ENCODE measurements at places on chromosomes 3 and 15.

DNA sequence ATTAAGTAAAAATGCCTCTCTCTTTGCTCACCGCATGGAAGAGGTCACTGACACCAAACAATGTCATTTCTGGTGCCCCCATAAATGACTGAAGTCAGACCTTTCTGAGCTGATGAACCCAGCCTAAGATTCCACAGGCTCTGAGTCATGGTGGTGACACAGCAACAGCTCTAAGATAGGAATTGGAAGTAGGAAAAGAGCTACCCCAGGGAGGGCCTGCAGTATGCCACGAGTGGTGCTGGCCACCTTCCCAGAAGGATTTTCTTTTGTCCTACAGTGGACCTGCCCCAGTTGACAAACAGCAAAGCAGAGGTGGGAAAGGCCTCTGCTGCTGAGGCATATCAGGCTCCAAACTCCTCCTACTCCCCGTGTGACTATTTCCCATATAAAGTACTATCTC is 208.1 kb downstream of the MINAR1 start:
- DNase-seq: no peak

DNA sequence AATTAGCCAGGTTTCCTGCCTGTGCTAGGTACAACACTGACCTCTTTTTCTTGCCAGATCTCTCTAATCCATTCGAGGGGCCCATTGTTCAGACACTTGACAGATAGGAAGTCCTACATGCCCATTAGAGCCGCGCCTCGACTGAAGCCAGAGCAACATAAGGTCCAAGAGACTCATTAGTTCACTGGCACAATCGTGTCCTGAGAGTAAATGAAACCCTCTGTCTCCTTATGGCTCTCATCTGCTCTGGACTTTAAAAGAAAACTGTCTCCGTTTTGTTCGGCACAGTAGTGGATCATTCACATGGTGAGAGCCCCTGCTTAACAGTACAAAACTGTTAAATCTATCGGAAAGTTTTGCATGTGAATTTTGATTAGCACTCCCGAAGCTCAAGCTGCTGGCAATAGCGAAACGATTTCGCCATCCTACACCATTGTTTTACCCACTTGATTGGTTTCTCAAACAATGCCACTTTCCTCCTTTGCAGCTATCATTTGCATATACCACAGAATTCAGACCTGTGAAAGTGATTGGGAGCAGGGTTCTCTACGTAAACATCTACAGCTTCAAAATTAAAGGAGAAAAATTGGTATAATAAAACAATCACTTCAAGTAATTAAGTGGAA is 19.0 kb upstream of the C15orf61 start:
- DNase-seq: no peak

DNA sequence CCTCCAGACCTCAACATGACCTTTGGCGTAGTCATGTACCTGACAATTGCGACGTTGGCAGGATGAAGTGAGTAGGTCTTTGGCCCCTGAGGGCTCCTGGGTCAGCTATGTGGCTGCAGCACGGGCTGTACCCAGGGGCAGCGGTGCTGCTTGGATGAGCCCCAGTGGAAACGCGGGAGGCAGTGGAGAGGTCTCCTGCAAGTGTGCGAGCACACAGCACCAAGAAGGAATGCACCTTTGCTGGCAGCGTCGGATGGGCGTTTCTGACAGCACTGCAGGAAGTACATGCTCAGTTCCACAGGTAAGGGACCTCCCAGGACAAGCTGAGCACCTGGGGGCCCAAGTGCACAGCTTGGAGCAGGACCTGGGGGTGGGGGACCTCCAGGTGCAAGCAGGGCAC is 67.4 kb upstream of the UNC13C start:
- DNase-seq: no peak

DNA sequence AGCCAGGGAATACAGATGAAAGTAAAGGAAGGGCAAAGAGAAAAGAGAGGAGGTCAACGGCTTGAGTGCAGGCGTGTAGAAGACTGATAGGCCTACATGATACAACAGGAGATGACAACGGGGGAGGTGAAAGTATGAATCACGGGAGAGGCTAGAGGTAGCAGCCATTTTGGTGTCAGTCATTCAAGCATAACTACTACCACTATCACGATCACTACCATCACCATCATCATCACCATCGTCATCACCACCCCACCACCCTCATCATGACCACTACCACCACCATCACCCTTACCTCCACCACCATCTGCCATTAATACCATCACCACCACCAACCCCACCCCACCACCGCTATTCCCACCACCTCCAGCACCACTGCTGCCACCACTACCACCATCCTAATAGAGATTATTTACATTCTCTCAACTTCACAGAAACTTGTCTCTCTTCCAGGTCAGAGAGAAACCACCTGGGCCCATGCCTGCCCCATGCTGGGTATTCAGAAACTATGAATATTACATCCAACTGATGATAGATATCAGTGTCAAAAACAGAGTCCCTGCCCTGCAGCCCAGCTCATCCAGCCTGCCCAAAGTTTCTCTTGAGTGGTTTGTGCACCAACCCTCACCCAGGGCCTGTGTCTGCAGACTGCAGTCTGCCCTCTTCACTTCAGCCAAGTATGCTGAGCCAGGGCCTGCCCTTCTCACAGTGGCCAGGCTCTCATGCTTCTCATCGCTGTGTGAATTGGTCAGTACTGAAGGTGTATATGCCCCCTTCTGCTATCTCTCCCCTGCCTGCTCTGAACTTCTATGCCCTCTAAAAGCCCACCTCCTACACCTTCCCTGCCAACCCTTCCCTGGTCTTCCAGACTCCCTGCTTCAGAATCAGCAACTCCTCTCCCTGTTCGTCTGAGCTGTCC is 215.6 kb upstream of the TLE3 start:
- no peak for DNase-seq

- DNase-seq: no peak
Observed at GRCh38 chr15:80984856-80985255, 4.8 kb downstream of the MESD start.

DNA sequence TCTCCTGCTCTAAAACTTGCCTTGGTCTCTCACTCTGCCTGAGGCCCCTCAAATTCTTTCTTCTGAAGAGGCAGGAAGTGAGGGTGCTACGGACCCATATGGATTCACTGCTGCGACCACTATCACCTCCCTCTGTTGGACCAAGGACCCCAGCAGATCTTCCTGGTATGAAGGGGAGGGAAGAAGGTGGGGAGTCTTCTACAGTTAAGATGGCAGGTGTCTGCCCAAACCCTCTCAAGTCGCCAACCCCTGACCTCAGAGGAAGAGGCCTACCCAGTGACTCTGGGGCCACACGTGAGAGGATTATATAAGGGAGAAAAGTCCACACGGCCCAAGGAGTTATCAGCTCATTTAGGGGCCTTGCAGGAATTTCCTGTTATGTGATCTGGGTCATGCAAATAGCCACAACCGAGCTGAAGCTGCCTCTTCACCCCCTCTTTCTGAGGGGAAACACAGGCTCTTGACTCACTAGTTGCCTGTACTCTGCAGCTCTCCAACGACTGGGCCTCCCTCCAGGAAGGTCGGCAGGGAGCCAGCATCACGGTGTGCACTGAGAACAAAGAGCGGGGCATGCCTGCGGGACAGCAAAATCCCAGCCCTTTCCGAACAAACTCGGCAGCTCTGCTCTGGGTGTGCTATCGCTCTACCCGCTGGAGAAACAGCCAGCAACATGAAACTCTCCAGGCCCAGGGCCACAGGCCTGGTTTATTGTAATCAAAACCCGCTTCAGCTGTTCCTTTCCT is 116.0 kb downstream of the XXYLT1 start:
- DNase-seq: no peak

GRCh38 chr3:153247331-153248330 is 85.6 kb downstream of the RAP2B start:
- DNase-seq: no peak

DNA sequence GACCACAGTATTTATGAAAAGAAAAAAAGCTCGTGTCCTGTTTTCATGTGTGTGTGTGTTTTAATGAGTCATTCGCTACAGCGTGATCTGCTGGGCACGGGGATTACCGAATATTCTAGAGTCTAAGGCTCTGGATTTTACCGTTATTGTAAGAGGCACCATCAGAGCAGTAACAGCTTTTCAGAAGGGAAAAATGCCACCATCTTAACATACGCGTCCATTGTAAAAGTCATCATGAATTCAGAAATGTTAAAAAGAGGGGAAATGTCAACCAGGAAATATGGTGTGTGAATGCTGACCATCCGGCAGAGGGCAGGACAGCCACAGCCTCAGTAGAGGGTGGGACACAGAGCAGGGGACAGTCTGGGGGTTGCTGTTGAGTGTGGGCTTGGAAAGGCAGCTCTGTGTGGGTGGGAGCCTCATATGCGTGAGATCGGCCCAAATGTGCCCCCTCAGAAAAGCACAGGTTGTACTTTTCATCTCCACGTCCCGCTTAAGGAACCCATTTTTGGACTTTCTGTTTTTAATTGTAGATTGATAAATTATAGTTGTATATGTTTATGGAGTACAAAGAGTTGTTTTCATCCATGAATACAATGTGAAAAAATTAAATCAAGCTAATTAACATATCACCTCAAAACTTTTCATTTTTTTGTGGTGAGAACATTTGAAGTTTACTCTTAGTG is 69.6 kb downstream of the ASB7 start:
- DNase-seq: no peak
